Stimulated activated CD8-positive, alpha-beta memory T cell treated with anti-CD3 and anti-CD28 coated beads, Interleukin-2, amount 100 ng/mL, for 1 hour (primary cell): ENCODE measurements at places on chromosomes 1 and 21.

DNA sequence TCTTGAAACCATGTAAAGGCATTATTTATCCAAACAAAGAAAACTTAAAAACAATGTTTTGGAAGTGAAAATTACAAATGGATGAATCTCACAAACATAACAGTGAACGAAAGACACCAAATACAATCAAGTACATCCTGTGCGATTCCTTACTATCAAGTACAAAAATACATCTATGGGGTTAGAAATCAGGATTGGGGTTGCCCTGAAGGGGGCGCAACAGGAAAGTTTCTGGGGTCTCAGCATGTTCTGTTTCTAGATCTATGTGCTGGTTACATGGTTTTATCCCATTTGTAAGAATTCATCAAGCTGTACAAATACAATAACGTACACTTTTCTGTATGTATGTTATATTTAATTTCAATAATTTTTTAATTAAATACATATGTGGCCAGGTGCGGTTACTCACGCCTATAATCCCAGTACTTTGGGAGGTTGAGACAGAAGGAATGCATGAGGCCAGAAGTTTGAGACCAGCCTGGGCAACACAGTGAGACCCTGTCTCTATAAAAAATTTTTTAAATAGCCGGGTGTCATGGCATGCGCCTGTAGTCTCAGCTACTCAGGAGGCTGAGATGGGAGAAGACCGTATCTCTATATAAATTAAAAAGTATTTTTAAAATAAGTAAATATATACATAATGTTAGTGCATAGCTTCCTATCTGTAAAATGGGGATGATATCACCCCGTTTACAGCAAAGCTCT is 121.5 kb upstream of the SOD1 start:
- no peak for DNase-seq

DNA sequence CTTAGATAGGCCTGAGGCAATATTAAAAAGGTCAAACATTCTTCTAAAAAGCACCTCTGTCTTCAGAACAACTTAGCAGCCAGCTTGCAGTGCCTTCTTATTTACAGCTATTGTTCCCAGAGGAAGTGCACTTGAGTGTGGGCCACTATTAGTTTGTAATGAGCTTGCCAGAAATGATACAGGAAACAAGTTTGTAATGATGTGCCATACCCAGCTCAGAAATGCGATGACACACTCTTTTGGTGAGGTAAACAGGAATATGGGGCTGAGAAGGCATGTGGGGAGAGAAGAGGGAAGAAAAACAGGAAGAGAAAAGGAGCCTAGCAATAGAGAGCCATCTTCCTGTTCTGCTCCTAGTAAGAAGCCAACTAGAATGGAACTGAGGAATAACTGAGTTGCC is 295.4 kb downstream of the AGBL4 start:
- no peak for DNase-seq

- DNase-seq, result no peak
Measured at GRCh38 chr21:31078796-31079195, 40.5 kb upstream of the KRTAP19-8 start.

DNA sequence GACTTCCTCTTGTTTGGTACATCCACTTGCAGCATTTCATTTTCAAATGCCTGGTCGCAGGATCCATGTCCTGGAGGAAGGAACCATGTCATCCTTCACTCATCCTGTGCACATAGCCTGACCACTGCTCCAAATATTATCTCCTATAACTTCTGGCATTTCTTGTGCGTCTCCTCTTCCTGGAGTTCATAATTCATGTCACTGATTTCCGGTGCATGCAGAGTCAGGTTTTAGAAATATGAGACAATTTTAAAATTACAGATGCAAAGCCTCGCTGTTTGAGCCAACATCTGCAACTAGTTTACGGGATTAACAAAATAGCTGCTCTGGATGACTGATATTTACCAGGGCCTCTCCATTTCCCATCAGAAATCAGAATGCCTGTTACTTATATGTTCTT is 268.1 kb downstream of the DNM3 start:
- no peak for DNase-seq

- DNase-seq, result no peak
Measured at GRCh38 chr1:212452323-212453155, 19.8 kb downstream of the NENF start.

DNA sequence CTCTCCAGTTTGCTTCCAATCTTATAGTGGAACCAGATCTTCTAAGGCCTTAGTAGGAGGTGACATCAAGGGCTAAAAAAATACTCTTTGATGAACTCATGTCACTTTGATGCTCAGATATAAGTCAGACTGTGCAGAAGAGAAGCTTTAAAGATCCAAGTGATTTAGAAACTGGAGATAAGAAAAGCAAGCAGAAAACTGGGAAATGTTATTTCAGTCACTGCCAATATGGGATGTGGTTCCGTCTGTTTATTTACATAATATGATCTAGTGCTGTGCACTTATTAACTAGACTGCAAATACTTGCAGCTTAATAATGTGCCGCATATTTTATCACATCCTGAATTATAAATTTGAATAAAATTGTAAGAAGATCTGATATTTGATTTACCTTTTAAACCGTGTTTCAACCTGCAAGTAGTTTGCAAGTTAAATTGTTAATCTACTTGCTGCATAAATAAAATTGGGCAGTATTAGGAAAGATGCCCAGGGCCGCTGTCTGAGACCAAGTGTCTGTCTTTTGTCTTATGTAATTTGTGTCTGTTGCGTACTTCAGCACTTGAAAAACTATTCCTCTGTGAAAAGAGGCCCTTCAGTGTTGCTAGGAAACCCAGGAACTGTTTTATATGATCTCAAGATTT is 29.6 kb downstream of the CXADR start:
- DNase-seq, result no peak

GRCh38 chr1:27668808-27669723 is 2.9 kb downstream of the IFI6 start:
- peak; percentile 74 for DNase-seq

DNA sequence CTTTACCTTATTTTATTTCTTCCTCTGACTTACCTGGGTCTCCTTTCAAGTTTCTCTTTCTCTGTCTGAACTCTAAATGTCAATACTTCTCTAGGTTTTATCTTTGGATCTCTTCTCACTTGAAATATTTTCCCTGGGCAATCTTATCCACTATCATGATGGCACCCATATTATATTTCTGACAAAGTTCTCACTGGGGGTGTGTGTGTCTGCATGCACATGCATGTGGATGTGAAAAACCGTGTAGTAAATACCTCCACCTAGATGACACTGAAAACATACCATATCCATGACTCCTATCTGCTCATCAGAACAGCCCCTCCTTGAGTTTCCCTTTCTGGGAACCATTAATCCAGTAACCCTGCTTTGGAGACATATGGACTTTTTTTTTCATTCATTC is 30.9 kb downstream of the DNASE2B start:
- no peak for DNase-seq

DNA sequence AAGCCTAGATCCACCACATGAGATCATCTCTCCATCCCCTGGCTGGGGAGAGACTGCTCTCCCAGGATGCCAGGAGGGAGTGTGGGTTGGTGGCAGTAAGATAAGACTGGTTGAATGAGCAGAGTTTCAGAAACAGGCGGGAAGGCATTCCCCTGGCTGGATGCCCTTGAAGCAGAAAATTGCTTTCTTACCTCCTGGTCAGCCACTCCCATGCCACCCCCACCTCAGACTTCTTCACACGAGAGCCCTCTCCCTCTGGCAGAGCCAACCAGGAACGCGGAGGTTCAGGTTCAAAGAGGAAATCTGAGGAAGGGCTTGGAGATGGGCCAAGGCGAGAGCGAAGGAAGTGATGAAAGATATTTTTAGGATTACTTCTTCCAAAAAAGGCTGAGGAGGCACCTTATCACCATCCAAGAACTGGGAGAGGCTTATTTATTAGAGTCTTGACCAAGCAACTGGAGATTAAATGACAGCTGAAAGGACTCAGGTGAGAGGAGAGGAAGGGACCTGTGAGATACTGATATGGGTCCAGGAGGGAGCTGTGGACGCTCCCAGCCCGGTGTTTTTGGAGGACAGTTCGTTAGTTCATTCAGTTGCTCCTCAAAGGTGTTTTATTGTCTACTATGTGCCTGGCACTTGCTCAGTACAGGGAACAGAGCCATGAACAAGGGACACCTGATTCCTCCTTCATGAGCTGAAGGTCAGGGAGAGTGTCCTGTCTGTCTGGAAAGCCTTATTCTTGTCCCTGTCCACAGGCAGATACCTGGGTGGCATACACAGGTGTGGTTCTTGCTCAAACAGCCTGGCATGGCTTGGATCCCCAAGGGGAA is 18.9 kb upstream of the SLC26A9 start:
- no peak for DNase-seq

DNA sequence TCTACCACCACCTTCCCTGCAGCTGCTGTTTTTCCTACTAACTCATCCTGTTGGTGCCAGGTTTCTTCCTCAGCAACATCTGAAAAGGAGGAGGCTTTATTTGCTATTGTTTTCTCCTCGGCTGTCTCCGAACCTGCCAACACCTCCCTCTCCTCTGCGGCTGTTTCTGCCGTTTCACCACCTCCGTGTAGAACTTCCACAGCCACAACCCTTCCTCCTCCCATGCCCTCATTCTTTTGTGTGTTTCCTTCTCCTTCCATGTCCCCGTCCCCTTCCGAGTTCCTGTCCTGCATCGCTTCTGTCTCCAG is 59.0 kb upstream of the LRRC53 start:
- DNase-seq, result no peak

DNA sequence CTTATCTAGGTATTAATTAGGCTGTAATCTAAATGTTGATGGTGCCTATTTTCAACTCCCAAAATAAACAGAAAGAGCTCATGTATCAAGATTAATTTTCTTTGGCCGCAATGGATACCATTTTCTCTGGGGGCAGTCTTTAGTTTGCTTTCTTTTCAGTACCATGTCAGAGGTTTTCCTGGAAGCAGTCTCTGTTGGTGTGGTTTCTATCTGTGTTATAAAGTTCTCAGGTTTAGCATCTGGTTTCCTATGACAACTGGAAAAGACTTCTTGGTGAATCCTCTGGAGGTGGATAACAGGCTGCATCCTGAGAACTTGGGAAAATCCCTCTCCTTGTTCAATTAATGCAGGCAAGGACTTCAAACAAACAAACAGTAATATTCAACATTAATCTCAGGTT is 38.7 kb upstream of the BATF3 start:
- DNase-seq, result no peak

DNA sequence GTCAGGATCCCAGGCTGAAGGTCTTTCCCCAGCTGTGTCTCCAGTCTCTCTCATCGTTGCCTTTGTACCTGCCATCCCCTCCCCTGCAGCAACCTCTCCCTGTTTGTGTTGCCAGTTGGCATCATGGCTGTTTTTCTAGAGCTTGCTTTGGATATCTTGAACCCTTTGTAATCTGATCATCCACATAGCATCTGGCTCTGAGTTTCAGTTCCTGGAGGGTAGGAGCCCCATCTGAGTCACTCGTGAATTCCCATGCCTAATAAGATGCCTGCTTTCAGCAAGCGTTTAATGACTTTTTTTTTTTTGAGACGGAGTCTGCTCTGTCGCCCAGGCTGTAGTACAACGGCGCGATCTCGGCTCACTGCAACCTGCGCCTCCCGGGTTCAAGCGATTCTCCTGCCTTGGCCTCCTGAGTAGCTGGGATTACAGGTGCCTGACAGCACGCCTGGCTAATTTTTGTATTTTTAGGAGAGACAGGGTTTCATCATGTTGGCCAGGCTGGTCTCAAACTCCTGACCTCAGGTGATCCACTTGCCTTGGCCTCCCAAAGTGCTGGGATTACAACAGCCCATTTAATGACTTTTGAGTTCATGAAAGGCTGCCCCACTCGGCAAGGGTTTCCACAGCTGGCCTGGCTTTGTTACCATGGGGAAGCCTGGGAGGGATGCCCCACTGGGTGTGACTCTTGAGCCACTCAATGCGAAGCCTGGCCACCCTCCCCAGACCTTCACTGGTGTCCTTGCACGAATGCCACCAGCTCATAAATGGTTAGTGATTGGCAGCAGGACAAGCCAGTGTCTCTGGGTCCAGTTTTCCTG is 11.9 kb downstream of the ALPL start:
- no peak for DNase-seq

DNA sequence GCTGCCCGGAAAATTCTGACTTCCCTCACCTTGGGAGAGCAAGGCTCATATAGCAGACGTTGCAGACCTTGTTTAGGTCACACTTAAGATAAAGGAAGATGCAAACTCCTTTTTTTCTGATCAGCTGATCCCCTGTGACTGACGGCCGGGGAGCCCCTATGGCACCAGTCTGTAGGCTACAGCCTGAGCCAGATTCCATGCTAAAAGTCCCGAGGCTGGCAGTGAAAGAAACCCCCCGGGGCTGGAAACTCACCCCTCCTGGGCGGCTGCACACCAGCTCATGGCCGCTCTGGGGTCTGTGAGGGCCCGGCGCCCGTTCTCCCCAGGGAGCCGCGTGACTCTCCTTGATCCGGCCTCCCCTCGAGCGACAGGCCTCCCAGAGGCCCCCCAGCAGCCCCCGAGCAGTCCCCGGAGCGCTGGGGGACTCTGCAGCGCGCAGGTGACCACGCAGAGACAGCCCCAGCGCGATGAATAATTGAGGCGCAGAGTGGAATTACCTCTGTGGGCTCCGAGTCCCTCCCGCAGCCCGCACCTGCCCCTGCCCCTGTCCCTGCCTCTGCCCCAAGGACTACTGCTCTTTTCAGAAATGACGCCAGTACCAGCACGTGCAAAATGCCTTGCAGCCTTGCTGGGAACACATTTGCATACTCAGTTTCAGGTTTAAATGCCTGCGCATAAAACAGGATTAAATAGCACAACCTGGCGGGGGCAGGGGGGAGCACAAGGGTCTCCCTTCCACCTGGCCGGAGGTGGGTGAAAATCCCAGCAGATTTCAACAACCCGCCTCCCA is 62.6 kb upstream of the CLDN14 start:
- DNase-seq, result no peak

DNA sequence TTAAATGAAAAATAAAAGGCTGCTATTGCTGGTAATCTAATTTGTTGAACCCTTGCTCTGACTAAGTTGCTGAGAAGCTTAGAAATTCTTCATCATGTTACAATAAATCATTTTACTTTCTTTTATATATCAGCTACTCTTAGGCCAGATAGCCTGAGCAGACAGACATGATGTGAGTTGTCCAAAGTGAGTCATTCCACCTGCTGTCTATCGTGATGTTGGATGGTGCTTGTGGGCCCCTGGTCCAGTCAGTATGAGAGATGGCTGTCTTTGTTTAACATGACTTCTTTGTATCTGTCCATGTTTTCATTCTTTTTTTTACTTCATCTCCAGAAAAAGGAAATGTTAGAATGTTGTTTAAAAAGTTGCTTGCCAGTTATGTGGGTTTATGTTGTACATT is 188.8 kb downstream of the ADGRL2 start:
- no peak for DNase-seq

- no peak for DNase-seq
Measured at GRCh38 chr1:86583032-86583431, 36.2 kb downstream of the CLCA4 start.

DNA sequence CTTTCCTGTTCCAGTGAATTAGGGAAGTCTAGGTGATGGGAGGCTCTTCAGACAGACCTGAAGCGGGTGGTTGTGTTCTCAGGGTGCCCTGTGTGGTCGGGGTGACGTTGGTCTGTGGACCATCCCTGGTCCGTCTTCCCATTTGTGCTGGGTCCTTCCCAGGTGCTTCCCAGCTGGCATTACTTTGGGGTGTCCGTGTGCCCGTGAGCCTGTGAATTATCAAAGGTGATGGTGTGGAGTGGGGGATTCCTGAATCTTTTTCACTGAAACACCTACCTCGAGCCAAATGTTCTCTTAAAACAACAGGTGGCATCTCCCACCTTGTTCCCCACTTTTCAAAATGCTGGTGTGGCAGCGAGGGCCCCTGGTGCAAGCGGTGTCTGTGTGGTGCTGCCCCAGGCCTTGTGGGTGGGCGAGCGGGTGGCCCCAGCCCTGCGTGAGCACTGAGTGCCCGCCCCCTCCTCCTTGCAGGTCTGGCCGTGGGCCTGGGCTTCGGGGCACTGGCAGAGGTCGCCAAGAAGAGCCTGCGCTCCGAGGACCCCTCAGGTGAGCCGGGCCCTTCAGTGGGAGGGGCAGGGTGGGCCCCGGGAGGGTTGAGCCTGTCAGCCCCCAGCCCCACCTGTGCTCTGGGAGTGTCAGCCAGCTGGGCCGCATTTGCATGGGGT is 37.0 kb downstream of the COQ8A start:
- DNase-seq, result no peak
